SJSA1 (cell line): ENCODE measurements at places on chromosomes 6 and 20. TPM values are rescaled to one million over a fixed set of nuclear protein-coding genes. Genes with fewer than 3 reads are reported as not detected.

The NR2E1 gene
- 0.03 and 0.81 TPM in 2 replicates for total RNA-seq

The CDH4 gene
- 0.13 TPM in 1 of 2 replicates, not detected in the other for total RNA-seq

The SLC22A1 gene
- not detected in 2 replicates for total RNA-seq

The FAM184A gene
- total RNA-seq, result not detected in 2 replicates

The LAMA4 gene
- total RNA-seq, result 0.53 and 1.8 TPM in 2 replicates

The SSTR4 gene
- not detected in 2 replicates for total RNA-seq

The SOD2 gene
- 81.6 and 102 TPM in 2 replicates for total RNA-seq

DNA sequence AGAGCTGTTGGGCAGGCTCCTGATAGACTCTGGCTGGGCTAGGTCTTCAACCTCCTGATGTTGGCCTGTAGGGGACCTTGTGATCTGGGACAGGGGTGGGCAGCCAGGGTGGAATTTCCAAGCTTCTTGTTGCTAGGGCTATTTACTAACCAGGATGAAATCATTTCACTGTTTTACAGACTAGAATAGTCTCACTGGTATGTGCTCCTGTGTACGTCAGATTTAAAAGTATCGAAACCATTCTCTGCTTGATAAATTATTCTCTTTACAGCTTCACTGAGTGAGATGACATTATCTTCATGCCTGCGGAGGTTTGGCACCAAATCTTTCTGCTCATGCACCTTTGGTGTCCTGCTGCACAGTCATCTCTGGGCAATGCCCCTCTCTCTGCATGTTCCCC lies 10.9 kb downstream of the EDN1 start:
- peaks cover 27% of the 10 kb centered on the region for H3K36me3 ChIP-seq
- no peak for DNase-seq
- H3K27ac ChIP-seq, result no peak overlapping the region
- peaks cover 16% of the 10 kb centered on the region for H3K4me1 ChIP-seq

- DNase-seq, result peak; percentile 52
- H3K4me1 ChIP-seq, result peaks cover 13% of the 10 kb centered on the region
- no peak overlapping the region for H3K4me3 ChIP-seq
- H3K27ac ChIP-seq, result no peak overlapping the region
Observed at GRCh38 chr6:45728674-45729073, 287.0 kb downstream of the CLIC5 start.

GRCh38 chr6:170290296-170291128 lies at the start of gene DLL1:
Gene DLL1, minus strand, starts transcription at chr6:170291078. Its CDS starts 939 bp downstream, at chr6:170290139.
- peak within 1 kb of the TSS; percentile 45 for H3K4me3 ChIP-seq
- H3K36me3 ChIP-seq, result no peaks in the 10 kb centered on the region
- H3K4me1 ChIP-seq, result peaks cover 35% of the 10 kb centered on the region
- DNase-seq, result peak; percentile 46
- H3K27ac ChIP-seq, result no peak within 1 kb of the TSS

GRCh38 chr6:143605906-143606521 lies 71.8 kb upstream of the PHACTR2 start:
- no peaks in the 10 kb centered on the region for H3K27me3 ChIP-seq
- no peak overlapping the region for H3K4me3 ChIP-seq
- no peaks in the 10 kb centered on the region for H3K36me3 ChIP-seq
- no peak overlapping the region for H3K27ac ChIP-seq
- H3K4me1 ChIP-seq, result peaks cover 29% of the 10 kb centered on the region
- DNase-seq, result no peak

GRCh38 chr6:127976111-127976510 lies 75.3 kb upstream of the THEMIS start:
- H3K4me1 ChIP-seq, result peaks cover 18% of the 10 kb centered on the region
- no peak overlapping the region for H3K4me3 ChIP-seq
- no peaks in the 10 kb centered on the region for H3K27me3 ChIP-seq
- H3K36me3 ChIP-seq, result peaks cover 12% of the 10 kb centered on the region; the same call in 1 of the 2 replicates
- no peak for DNase-seq

DNA sequence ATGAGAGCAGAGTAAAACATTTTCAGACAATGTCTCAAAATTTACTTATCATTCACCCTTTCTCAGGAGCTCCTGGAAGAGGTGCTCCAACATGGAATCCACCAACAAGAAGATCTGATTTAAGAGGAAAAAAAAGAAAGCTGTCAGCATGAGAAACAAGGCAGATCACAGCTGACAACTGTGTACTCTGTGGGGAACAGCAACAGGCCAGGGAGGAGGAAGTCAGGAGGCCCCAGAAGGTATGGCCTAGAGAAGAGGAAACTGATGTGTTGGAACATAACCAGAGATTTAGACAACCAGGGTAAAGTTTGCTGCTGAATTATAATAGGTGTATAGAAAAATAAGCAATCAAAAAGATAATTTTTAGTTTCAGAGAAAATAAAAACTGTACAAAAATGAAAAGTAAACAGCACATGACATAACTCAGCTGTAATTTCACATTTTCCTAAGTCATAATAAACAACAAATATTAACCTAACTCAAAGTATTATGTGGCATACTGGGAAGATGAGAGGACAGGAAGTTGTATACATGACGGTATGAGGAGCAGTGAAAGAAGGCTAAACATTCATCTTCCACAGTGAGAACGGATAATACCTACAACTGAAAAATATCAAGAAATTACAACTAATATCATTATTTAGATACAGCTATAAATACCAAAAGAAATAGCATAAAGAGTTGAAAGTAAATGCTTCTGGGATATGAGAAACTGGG lies 113.6 kb upstream of the EMILIN3 start:
- no peak overlapping the region for H3K4me3 ChIP-seq
- no peak for DNase-seq
- H3K4me1 ChIP-seq, result peaks cover 39% of the 10 kb centered on the region
- H3K36me3 ChIP-seq, result peaks cover 38% of the 10 kb centered on the region
- peak overlapping the region; percentile 91; the same call in 1 of the 2 replicates for H3K27ac ChIP-seq

GRCh38 chr20:45253261-45253660 lies 1.1 kb downstream of the SLPI start:
- no peak overlapping the region for H3K4me3 ChIP-seq
- H3K27me3 ChIP-seq, result peaks cover 39% of the 10 kb centered on the region
- DNase-seq, result no peak
- H3K36me3 ChIP-seq, result no peaks in the 10 kb centered on the region
- H3K27ac ChIP-seq, result no peak overlapping the region

DNA sequence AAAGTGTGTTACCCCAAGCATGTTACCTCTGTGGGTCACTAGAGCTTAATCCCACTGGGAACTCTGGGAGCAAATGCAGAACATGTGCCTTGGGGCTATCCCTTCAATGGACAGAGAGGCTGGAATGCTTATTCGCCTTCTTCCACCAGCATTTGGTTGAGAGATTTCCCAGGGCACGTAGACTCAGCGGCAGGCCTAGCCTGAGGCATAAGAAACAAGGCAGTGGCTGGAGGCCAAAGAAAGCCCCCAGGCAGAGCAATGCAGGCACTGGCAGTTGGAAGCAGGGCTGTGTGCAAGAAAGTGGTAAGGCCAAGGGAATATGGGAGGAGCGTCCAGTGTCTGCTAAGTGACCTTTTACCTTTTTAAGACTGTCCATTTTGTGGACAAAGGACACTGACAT lies 114.0 kb upstream of the FLRT3 start:
- no peaks in the 10 kb centered on the region for H3K27me3 ChIP-seq
- no peak overlapping the region for H3K4me3 ChIP-seq
- H3K4me1 ChIP-seq, result no peaks in the 10 kb centered on the region
- H3K27ac ChIP-seq, result no peak overlapping the region

DNA sequence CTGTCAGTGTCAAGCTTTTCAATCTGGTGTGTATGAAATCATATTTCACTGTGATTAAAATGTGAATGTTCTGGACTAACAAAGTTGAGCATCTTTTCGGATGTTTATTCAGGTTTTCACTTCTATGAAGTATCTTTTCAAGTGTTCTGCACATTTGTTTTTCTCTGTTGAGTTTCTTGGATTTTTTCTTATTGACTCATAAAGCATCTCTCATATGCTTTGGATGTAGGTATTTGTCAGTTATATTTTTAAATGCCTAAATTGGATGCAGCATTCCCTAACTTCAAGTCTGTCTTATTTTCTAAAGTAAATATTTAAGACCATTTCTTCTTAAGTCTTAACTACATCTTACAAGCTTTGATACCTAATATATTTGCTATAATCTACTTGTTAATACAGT lies 398.0 kb downstream of the PLCB1 start:
- H3K27ac ChIP-seq, result peak overlapping the region; percentile 56
- no peaks in the 10 kb centered on the region for H3K36me3 ChIP-seq
- no peaks in the 10 kb centered on the region for H3K27me3 ChIP-seq
- no peak overlapping the region for H3K4me3 ChIP-seq
- peak; percentile 52 for DNase-seq
- peaks cover 34% of the 10 kb centered on the region for H3K4me1 ChIP-seq

GRCh38 chr20:62837790-62838127 lies 20.9 kb downstream of the COL9A3 start:
- H3K36me3 ChIP-seq, result no peaks in the 10 kb centered on the region
- no peak overlapping the region for H3K27ac ChIP-seq
- H3K27me3 ChIP-seq, result no peaks in the 10 kb centered on the region; the same call in 1 of the 2 replicates
- H3K4me1 ChIP-seq, result no peaks in the 10 kb centered on the region
- H3K4me3 ChIP-seq, result no peak overlapping the region
